Spleen (tissue), 13 donors: ENCODE measurements at places on chromosomes 12 and 14. TPM values are rescaled to one million over a fixed set of nuclear protein-coding genes. Genes with fewer than 3 reads are reported as not detected.
A peak's percentile ranks its signal among the peaks of the same experiment; 100 is the strongest.

- H3K27me3 ChIP-seq, result no peaks in the 10 kb centered on the region
- DNase-seq, result no peak
Measured at GRCh38 chr14:65241125-65241752, 138.9 kb upstream of the MAX start.

Gene KRT6A
- not detected for total RNA-seq

DNA sequence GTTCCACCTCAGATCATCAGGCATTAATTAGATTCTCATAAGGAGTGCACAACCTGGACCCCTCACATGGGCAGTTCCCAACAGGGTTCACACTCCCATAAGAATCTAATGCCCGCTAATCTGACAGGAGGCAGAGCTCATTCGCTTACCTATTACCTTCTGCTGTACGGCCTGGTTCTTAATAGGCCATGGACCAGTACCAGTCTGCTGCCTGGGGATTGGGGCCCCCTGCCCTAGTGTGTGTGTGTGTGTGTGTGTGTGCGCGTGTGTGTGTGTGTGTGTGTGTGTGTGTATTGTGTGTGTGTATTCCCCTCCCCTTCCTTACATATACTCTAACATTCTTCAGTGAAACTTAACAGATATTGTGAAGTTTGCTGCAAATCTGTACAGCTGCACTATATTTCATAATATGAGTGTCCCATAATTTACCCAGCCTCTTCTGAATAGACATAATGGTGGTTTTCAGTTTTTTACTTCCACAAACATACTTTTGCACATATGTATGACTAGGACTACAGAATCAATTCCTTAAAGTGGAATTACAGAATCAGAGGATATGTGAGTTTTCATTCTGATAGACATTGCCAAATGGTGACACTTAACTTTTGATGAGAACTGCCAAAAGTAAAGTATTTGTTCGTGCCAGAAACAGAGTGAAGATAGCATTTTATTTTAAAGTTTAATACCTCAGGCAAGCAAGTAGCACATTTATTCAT lies 205.2 kb upstream of the EEA1 start:
- DNase-seq, result no peak
- H3K36me3 ChIP-seq, result no peaks in the 10 kb centered on the region
- H3K4me3 ChIP-seq, result no peak overlapping the region
- H3K27ac ChIP-seq, result peak overlapping the region; percentile 83

Gene SOAT2
- total RNA-seq, result 0.80 TPM

- no peaks in the 10 kb centered on the region for H3K36me3 ChIP-seq
- no peak overlapping the region for H3K27ac ChIP-seq
- H3K4me1 ChIP-seq, result no peaks in the 10 kb centered on the region
- no peaks in the 10 kb centered on the region for H3K27me3 ChIP-seq
- DNase-seq, result no peak
Measured at GRCh38 chr12:2231011-2231595, 178.3 kb downstream of the CACNA1C start.

GRCh38 chr12:131281016-131281415 lies 327.3 kb downstream of the ADGRD1 start:
- no peaks in the 10 kb centered on the region for H3K27me3 ChIP-seq
- no peak overlapping the region for H3K27ac ChIP-seq
- no peaks in the 10 kb centered on the region for H3K36me3 ChIP-seq
- H3K4me1 ChIP-seq, result no peaks in the 10 kb centered on the region
- H3K4me3 ChIP-seq, result no peak overlapping the region

- no peaks in the 10 kb centered on the region for H3K36me3 ChIP-seq
- no peak overlapping the region for H3K4me3 ChIP-seq
- H3K27me3 ChIP-seq, result no peaks in the 10 kb centered on the region
- DNase-seq, result no peak
- H3K4me1 ChIP-seq, result peaks cover 21% of the 10 kb centered on the region
- no peak overlapping the region for H3K27ac ChIP-seq
Measured at GRCh38 chr12:6782119-6782518, 7.2 kb upstream of the CD4 start.

DNA sequence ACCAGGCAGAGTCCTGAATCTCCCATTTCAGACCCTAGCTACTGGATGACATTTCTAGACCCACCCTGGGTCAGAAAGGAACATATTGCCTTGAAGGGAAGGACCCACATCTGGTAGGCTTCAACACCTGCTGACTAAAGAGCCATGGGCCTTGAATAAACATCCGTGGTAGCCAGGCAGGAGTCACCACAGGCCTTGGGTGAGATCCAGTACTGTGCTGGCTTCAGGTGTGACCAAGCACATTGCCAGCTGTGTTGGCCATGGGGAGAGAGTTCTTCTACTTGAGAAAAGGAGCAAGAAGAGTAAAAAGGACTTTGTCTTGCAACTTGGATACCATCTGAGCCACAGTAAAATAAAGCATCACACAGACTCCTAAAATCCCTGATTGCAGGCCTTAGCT lies 332.6 kb downstream of the SLC16A7 start:
- H3K36me3 ChIP-seq, result no peaks in the 10 kb centered on the region
- no peaks in the 10 kb centered on the region for H3K4me1 ChIP-seq
- no peak overlapping the region for H3K27ac ChIP-seq
- H3K4me3 ChIP-seq, result no peak overlapping the region
- no peak for DNase-seq

DNA sequence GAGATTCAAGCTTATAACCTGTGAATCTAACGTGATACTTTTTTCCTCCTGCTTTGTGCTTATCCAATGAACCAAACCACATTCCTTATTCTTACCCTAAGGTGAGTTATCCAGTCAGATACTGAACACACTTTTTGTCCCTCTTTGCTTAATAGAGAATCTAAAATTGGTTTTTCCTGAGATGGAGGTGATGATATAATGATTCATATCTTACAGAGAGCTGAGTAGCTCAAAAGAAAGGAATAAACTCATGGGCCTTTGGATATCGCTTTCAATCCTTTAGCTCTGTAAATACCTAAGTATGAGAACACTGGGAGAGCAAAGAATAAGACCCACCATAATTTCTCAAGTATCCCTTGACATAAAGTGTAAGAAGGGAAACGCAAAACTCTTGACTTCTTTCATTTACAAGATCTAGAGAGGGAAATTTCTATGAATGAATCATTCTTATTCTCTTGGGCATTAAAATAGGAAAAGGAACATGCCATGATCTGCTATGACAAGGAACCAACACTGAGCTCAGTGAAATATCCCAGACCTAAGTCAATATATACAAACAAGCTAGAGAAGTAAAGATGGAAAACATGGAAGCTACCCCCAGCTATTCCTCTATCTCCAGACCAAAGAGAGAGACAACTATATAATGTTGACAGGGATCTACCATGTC lies 81.8 kb upstream of the STAC3 start:
- peaks cover 30% of the 10 kb centered on the region for H3K36me3 ChIP-seq
- no peaks in the 10 kb centered on the region for H3K27me3 ChIP-seq
- DNase-seq, result no peak

Gene MIPOL1
- total RNA-seq, result 10.9 TPM

DNA sequence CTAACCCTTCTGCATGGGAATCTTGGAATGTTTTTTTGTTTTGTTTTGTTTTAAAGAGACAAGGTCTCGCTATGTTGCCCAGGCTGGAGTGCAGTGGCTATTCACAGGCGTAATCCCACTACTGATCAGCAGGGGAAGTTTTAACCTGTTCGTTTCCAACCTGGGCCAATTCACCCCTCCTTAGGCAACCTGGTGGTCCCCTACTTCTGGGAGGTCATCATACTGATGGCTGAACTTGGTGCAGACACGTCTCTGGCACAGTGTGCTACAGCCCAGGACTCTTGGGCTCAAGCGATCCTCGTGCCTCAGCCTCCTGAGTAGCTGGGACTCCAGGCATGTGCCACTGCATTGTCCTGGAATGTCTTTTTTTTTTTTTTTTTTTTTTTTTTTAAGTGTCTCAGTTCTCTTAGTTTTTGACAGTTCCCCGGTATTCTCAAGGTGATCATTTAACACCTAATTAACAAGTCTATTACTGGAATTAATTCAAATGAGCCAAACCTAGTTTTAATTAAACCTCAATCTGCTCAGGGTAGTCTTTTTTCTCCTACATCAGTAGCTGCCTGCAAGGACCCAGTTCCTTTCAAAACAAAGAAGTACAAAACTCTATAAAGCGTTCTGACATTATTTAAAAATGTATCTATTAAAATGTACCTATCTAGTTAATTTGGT lies 49.0 kb upstream of the ISM2 start:
- H3K4me3 ChIP-seq, result no peak overlapping the region
- peaks cover 17% of the 10 kb centered on the region for H3K4me1 ChIP-seq
- H3K27me3 ChIP-seq, result no peaks in the 10 kb centered on the region
- DNase-seq, result no peak
- peaks cover 89% of the 10 kb centered on the region for H3K36me3 ChIP-seq

DNA sequence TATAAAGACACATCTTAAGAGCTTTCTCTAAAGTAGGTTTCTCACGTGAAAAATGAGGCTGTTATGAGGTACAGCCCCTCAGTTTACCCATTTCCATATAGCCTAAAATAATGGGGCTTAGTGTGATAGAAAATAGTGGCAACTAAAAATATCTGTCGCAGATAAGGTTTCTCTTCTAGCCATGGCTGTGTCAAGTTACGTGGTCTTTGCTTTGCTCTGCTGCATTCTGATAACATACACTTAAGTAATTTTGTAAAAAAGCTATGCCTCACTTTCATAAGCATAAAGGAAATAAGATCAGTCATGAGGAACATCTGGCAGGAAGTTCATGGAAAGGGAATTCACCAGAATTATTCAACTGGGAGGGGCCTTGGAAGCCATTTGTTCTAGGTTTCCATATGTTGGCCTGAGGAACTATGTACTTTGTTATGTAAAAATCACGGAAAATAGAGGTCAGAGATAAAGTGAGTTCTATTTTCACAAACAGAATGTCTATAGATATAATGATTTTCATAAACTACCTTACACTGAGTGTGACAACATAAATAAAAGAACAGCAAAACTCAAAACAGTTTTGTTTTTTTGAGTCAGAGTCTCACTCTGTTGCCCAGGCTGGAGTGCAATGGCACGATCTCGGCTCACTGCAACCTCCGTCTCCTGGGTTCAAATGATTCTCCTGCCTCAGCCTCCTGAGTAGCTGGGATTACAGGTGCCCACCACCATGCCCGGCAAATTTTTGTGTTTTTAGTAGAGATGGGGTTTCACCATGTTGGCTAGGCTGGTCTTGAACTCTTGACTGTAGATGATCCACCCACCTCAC lies 195.6 kb upstream of the KRR1 start:
- peak overlapping the region; percentile 67 for H3K27ac ChIP-seq
- no peak overlapping the region for H3K4me3 ChIP-seq
- DNase-seq, result no peak
- H3K36me3 ChIP-seq, result no peaks in the 10 kb centered on the region

DNA sequence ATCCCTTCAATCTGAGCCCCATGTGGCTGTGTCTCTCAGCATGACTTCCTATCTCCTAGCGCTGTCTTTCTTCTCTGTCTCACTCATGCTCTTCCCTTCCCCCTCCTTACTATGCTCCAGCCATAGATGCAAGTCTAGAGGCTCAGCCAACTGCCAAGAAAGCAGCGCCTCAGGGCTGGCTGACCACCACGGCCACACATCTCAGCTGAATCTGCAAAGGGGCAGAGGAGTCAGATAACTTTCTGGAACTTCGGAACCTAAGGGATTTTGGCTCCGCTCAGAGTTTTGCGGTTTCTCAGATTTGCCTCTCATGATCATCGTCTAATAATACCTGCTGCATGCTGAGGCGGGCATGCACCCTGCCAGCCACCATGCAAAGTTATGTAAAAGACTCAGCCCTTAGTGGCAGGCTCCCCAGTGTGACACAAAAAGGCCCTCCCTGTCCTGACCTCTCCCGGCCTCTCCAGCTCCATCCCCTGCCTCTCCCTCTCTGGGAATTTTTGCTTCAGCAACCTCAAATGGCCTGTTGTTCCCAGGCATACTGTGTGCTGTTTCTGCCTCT lies 5.0 kb upstream of the FGF6 start:
- no peak for DNase-seq
- H3K4me1 ChIP-seq, result no peaks in the 10 kb centered on the region
- H3K36me3 ChIP-seq, result no peaks in the 10 kb centered on the region
- H3K4me3 ChIP-seq, result no peak overlapping the region
- H3K27ac ChIP-seq, result no peak overlapping the region
- no peaks in the 10 kb centered on the region for H3K27me3 ChIP-seq

- H3K36me3 ChIP-seq, result no peaks in the 10 kb centered on the region
- H3K4me3 ChIP-seq, result no peak overlapping the region
- H3K27ac ChIP-seq, result no peak overlapping the region
Measured at GRCh38 chr12:51961834-51962233, 10.3 kb downstream of the ACVR1B start.

- H3K36me3 ChIP-seq, result no peaks in the 10 kb centered on the region
- DNase-seq, result no peak
- H3K27me3 ChIP-seq, result no peaks in the 10 kb centered on the region
Measured at GRCh38 chr14:31283153-31283552, 75.6 kb upstream of the HECTD1 start.

GRCh38 chr12:4975574-4975973 lies 65.9 kb downstream of the KCNA1 start:
- no peak for DNase-seq
- no peak overlapping the region for H3K4me3 ChIP-seq
- no peak overlapping the region for H3K27ac ChIP-seq
- H3K4me1 ChIP-seq, result no peaks in the 10 kb centered on the region
- H3K27me3 ChIP-seq, result peaks cover 57% of the 10 kb centered on the region

Gene SLC5A8
- not detected for total RNA-seq

- H3K36me3 ChIP-seq, result no peaks in the 10 kb centered on the region
- H3K4me1 ChIP-seq, result peaks cover 18% of the 10 kb centered on the region
- H3K4me3 ChIP-seq, result no peak overlapping the region
- H3K27me3 ChIP-seq, result no peaks in the 10 kb centered on the region
- no peak for DNase-seq
Measured at GRCh38 chr12:26298785-26299621, 103.6 kb downstream of the SSPN start.

DNA sequence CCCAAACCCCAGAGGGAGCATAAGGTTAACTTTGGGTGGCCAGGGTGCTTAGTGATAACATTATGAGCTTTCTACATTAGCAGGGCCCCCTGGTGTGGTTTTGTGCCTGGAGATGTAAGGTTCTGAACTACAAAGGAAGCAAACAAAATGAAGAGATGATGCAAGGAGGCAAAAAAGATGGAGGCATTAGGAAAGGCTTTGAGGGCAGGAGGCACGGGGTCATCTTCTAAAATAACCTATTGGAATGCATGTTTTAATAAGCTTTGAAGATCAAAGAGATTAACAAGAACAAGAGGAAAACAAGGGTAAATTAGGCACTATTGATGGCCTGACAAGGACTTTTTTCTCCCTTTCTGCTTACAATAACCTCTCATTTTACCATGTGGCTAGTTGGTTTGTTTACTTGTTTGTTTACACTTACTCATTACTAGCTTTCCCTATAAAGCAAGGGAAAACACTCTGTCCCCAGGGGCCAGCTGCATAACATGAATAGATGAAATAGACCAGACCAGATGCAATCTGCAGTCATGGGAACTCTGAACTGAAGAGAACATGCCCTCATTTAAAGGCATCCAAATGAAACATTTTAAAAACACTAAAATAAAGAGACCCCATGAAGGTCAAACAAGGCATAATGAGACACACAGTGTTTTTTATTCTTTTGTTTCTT lies 390.3 kb downstream of the DIO2 start:
- H3K27ac ChIP-seq, result no peak overlapping the region
- no peaks in the 10 kb centered on the region for H3K27me3 ChIP-seq
- no peak for DNase-seq
- no peaks in the 10 kb centered on the region for H3K36me3 ChIP-seq
